ENCODE measurements at places on chromosomes 7 and 10.

DNA sequence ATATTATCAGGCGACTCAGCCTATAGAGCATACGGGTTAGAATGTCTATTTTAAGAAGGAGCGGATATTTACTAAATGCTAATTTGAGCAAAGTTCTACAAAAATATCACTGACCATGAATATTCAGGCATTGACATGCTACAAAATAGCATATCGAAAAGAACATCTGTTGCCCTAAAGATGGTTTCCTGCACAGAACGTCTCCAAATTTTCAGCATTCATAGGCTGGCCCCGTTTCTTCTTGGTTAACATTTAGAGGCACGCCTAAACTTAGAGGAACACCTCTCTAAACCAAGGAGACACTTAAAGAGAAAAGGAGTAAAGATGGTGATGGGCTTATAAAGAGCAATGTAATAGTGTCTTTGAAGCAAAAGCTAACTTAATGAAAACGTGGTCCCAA is 1.3 kb upstream of the MINPP1 start:
- no peak for DNase-seq

GRCh38 chr10:126374435-126374834 is 13.8 kb downstream of the ADAM12 start:
- no peak for DNase-seq

DNA sequence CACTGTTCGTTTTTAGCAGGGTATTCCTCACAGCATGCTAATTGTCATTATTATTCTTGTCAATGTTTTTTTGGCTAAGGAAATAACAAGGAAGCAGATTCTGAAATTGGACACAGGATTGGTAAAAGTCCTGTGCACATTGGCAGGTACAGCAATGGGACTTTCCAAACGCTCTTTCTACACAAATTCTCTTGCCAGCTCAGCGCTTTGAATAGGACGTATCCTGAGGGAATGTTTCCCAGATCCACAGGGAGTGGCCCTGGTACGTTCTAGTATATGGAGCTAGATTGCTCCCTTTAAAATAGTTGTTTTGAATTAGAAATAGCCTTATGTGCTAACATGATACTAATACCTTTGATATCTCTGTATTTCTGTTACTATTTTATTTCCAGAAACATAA is 82.8 kb upstream of the GRB10 start:
- no peak for DNase-seq

GRCh38 chr7:56062382-56062781 is 1.7 kb upstream of the SUMF2 start:
- no peak for DNase-seq

GRCh38 chr7:141359740-141360415 is 191.3 kb upstream of the AGK start:
- no peak for DNase-seq

DNA sequence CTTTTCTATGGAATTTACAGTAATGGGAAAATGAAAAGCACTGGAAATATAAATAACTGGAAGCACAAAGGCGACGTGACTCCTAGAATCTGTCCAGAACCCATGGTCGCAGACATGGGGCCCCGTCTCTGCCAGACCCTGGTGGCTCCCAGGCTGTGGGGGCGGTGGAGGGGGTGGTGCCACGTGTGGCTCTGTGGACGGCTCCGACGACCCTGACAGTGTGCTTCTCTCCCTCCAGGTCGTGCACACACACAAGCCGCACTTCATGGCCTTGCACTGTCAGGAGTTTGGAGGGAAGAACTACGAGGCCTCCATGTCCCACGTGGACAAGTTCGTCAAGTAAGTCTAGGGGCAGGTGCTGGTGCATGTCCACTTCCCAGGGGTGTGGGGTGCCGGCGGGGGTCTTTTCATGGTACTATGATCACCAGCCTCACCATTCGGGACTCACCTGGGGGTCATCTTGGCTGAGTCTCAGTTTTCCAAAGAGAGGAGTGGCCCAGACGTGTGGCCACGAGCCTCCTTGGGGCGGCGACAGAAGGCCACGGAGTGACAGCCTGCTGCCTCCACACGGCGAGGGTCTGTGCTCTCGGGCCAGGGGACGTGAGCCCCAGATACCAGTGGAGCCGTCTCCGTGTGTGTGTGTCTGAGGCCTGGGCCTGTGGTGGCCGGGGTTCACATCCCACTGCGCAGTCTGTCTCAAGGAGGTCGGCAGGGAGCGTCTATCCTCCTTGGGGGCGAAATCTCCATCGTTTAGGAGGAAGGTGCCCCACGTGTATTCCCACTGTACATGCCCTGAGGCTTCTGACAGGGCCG is 108.2 kb downstream of the INPP5A start:
- DNase-seq, result peak; percentile 15

Data from heart left ventricle (tissue), 16 donors.